ENCODE measurements at places on chromosomes 11 and 22.

DNA sequence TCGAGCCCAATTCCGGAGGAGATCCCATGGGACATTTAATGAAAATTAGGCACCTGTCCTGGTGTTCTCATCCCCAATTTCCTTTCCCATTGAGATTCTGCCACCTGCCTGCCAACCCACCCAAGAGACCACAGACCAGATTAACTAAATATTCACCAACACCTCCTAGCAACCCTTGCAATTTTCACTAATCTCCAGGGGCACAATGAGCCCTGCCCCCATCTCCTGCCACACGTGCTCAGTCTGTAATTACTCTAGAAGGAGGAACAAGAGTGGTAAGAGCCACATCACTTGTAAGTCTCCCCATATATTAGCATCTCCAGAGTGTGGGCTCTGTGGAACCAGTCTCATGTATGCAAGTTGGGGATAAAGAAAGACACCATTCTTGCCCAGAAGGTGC lies 38.0 kb downstream of the IL18BP start:
- DNase-seq: no peak

- no peak for DNase-seq
Measured at GRCh38 chr11:86014221-86014620, 54.7 kb downstream of the PICALM start.

- DNase-seq: no peak
Measured at GRCh38 chr11:66591175-66591574, 1.7 kb downstream of the CCDC87 start.

GRCh38 chr22:41447435-41448188 lies 1.0 kb upstream of the TOB2 start:
- DNase-seq: peak; percentile 45

DNA sequence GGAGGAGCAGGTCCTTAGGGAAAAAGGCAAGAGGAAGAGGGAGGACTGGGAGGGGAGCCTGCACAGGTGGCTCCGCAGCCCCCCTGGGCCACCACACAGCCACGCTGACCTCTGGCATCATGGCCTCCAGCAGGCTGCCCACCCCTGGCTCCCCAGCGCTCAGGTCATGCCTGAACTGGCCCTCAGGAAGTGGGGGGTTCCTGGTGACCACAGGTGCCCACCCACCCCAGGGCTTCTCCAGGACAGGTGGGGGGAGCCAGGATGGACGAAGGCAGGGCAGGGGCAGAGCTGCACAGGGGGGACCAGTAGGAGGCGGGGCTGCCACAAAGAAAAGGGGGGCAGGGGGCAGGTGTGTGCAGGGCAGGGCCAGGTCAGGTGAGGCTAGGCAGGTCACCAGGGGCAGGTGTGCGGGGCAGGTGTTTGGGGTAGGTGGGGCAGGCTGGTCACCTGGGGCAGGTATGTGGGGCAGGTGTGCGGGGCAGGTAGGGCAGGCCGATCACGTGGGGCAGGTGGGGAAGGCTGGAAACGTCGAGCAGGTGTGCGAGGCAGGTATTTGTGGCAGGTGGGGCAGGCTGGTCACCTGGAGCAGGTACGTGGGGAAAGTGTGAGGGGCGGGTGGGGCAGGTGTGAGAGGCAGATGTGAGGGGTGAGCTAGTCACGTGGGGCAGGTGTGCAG lies 997 bp downstream of the DEAF1 start:
- no peak for DNase-seq

DNA sequence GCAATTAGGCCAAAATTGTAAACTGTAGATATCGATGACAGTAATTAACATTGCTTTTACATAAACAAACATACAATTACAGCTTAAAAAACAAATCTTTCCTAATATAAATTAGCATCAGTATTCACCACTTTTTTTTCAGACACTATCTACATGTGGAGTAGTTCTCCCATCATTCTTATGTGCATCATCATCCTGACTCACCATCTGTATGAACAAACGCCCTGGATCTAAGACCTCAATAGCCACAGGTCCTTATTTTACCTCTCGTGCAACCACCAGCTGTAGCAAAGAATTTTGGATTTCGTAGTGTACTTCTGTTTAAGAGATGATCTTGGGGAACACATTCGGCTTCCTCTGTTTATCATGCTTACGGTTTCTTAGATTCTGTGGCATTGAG lies 551.9 kb upstream of the KIRREL3 start:
- no peak for DNase-seq

- no peak for DNase-seq
Measured at GRCh38 chr11:65207918-65208784, 26.4 kb downstream of the CAPN1 start.

DNA sequence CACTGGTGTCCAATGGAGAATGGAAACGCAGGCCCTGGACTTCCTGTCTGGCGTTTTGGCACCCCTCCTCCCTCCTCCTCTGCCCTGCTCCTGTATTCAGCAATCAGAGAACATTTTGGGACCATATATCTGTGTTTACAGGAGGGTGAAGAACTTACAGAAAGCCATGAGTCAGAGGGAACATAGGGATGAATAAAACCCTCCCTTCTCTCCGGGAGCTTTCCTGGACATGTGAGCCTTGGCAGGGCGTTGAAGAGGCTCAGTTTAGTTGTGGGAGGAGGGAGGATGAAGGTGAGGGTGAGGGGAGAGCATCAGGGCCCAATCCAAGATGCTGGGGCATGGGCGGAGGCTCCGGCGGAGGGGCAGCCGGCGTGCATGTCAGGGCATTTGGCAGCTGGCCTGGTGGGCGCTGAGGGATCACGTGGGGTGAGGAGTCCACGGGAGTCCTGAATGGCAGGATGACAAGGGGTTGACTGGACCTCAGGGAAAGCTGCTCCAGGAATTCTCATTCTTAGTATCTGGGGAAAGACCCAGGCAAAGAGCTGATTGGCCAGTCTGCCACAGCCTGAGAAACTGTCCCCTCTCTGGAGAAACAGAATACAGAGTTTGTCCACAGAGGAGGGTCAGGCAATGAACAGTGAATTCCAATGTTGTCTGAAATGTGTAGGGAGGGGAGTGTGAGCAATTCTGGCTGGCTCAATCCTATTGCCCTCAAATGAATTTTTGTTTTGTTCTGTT lies 28.9 kb downstream of the MICAL2 start:
- no peak for DNase-seq

- DNase-seq: no peak
Measured at GRCh38 chr11:107473792-107474191, 16.2 kb upstream of the CWF19L2 start.

Data from stimulated activated CD8-positive, alpha-beta memory T cell treated with anti-CD3 and anti-CD28 coated beads, Interleukin-2, amount 100 ng/mL, for 48 hours (primary cell).